ENCODE measurements at places on chromosomes 2 and 18. TPM values are rescaled to one million over a fixed set of nuclear protein-coding genes. Genes with fewer than 3 reads are reported as not detected.

Gene ACADL
- 0.15 TPM for total RNA-seq

Gene ANKRD62
- not detected for total RNA-seq

Gene SIX3
- total RNA-seq: 0.59 TPM

DNA sequence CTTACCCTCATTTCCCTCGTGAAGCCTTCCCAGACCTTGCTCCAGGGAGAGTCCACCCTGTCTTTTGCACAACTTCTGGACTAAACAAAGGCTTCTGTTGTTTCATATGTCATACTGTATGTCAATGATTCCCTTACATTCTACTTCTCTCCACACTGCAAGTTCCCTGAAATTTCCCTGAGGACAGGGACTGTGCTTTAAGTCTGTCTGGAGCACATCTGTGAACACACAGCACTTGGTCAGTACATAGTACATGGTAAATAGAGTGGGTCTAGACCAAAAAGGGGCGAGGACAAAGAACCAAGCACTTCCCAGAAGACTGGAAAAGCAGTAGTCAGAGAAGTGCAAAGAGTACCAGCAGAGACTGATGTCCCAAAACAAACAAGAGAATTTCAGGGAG is 23.7 kb upstream of the IMPA2 start:
- DNase-seq: no peak
- peaks cover 5% of the 10 kb centered on the region for H3K4me1 ChIP-seq

- H3K36me3 ChIP-seq: no peaks in the 10 kb centered on the region
- DNase-seq: no peak
- no peaks in the 10 kb centered on the region for H3K27me3 ChIP-seq
- no peak overlapping the region for H3K4me3 ChIP-seq
Measured at GRCh38 chr18:78758496-78758895, 221.1 kb upstream of the SALL3 start.

DNA sequence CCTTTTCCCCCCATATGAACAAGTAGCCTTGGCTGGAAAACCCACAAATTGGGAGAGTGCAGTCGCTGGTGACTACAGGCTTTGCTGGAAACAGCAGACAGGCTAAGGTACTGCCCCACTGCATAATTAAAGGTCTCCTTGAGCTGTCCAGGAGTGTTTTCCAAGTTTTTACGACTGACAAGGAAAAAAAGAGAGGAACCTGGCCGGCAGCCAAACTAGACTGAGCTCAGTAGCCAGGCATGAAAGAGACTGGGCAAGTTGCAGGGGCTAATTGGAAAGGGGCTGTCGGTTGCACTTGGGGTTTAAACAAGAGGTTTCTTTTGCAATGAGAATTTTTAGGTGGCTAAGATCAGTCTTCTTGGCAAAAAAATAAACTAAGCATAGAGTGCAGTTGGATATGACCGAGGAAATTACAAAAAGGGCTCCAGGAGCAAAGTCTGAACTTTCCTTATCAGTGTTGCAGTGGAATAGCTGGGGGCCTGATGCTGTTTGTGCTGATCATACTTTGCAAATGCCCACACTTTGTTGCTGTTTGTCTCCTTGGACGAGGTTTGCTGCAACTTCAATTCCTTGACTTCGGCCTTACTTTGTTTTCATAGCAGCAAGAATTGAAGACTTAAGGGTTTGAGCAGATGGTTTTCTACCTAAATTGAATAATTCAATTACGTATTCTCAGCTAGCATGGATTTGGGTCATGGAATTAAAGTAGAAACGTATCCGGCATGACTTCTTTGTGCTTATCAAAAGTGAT is 2.1 kb downstream of the GULP1 start:
- peak overlapping the region; percentile 24 for H3K27ac ChIP-seq
- DNase-seq: peak; percentile 49
- H3K36me3 ChIP-seq: no peaks in the 10 kb centered on the region
- H3K27me3 ChIP-seq: no peaks in the 10 kb centered on the region
